ENCODE measurements at places on chromosomes 11 and 22.

GRCh38 chr11:17762309-17762974 is 27.9 kb downstream of the KCNC1 start:
- no peak for DNase-seq

DNA sequence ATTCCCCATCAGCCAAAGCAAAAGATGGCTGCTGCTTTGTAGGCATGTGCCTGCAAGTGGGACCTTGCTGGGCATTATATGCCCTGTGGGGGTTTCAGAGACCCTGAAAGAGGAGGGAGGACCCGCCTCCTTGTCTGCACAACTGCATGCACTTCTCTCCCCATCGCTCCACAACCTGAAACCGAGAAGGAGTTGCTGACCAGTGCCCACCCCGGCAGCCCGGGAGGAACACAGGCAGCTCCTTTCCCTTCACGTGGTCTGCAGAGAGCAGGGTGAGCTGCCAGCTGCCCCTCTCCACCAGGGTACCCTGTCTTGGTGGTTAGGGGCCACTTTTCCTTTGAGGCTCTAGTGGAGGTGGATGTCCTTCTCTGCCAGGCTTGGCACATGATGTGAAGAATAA is 1.4 kb upstream of the TMEM132A start:
- no peak for DNase-seq

DNA sequence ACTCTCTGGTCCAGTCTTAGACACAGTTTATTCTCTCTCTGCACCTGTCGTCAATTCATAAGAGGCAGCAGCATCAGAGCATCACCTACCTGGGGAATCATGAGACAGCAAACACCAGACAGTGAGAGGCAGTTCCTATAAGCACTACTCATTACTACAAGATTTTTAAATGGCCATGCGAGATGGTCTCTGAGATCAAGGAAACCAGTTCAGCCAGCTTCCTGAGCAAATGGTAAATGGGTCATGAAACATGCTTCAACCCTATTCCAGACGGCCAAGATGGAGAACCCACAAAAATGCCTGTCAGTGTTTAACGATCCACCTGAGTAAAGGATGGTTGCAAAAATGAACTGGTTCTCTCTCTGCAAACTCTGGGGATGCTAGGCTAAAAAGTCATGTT is 52.9 kb downstream of the SYTL2 start:
- no peak for DNase-seq

GRCh38 chr11:70671083-70671482 is 272.8 kb downstream of the CTTN start:
- no peak for DNase-seq

GRCh38 chr22:37804881-37805809 is 2.6 kb upstream of the GCAT start:
- peak; percentile 65 for DNase-seq

DNA sequence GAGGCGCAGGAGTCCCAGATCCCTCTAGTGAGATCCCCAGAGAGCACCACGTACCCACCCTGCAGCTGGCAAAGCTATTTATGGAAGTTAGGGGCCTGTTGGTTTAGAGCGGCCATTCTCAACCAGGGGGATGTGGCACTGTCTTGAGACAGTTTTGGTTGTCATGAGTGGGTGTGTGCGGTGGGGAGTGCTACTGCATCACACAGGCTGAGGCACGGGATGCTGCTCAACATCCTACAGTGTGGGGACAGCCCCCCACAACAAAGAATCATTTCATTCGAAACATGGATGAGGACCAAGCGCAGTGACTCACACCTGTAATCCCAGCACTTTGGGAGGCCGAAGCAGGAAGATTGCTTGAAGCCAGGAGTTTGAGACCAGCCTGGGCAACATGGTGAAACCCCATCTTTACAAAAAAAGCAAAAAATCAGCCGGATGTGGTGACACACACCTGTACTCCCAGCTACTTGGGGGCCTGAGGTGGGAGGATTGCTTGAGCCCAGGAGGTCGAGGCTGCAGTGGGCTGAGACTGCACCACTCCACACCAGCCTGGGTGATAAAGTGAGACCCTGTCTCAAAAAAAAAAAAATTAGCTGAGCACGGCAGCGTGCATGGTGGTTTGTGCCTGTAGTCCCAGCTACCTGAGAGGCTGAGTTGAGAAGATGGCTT is 28.2 kb downstream of the GGT5 start:
- DNase-seq, result no peak

- no peak for DNase-seq
Observed at GRCh38 chr11:57224537-57224936, 12.5 kb downstream of the APLNR start.

DNA sequence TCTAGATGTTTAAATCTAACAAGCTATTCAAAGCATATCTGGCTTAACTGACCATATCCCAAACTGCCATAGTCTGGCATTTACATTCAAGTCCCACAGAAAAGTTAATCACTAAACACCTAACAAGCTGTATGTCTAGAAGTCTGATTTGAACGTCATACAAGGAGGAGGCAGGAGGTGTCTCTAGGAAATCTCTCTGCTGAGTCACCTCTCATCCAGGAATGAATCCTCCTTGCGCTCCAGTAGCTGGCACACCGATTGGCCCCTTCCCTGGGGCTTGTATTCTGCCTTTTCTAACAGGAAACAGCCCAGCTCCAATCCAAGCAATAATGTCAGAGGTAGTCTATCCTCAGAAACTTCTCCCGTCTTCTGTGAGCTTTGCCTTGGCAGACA is 31.8 kb downstream of the FEZ1 start:
- no peak for DNase-seq

DNA sequence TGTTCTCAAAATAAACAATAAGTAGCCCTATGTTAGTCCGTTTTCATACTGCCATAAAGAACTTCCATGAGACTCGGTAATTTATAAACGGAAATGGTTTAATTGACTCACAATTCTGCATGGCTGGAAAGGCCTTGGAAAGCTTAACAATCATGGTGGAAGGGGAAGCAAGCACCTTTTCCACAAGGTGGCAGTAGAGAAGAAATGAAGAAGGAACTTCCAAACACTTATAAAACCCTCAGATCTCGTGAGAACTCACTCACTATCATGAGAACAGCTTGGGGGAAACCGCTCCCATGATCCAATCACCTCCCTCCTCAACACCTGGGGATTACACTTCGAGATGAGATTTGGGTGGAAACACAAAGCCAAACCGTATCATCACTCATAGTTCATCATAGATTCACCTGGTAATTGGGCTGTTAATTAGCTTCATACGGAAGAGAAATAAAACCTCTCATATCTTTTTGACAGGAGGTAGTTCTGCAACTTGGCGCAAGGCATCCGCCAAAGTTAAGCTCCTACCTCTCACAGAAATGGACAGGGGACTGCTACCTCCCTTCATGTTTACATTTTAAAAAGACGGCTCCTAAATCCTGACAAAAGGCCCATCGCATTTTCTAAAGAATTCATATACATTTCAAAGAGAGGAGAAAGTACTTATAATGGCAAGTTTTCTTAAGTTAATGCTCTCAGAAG is 49.0 kb downstream of the MUC15 start:
- no peak for DNase-seq

DNA sequence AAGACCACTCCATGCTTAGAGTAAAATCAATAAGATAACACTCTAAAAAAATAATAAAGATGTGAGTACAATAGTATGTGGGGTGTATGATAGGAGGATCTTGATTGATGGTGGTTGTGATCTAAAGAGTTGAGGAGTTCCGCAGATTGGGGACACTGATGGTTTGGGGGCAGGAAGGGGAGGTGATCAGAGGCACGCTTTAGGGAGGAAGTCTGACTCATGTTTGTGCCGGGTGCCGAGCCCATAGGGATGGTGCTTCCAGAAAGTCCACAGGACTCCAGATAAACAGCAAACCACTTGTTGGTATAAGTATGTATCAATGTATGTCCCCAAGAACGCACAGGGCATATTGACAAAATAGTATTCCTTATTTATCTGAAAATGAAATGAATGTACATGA is 27.5 kb downstream of the LINC01488 start:
- no peak for DNase-seq

DNA sequence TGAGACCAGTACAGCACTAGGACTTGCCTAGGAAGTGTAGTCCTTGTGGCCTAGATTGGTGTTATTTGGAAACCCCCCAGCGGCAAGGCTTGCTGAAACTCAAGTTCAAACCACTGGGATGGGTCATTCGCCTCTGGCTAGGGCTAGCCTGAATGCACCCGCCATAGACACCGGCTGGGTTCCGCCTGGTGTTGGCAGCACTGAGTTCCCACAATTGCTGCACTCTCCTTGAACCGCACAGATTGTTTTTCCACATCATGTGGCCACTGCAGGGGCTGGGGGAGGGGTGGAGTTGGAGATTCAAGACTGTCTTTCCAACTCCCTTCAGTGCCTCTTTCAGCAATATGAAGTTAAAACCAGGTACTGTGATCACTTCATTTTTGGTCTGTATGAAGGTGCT is 43.1 kb downstream of the CCDC73 start:
- DNase-seq, result no peak

- no peak for DNase-seq
Observed at GRCh38 chr11:78557236-78557635, 17.4 kb downstream of the NARS2 start.

DNA sequence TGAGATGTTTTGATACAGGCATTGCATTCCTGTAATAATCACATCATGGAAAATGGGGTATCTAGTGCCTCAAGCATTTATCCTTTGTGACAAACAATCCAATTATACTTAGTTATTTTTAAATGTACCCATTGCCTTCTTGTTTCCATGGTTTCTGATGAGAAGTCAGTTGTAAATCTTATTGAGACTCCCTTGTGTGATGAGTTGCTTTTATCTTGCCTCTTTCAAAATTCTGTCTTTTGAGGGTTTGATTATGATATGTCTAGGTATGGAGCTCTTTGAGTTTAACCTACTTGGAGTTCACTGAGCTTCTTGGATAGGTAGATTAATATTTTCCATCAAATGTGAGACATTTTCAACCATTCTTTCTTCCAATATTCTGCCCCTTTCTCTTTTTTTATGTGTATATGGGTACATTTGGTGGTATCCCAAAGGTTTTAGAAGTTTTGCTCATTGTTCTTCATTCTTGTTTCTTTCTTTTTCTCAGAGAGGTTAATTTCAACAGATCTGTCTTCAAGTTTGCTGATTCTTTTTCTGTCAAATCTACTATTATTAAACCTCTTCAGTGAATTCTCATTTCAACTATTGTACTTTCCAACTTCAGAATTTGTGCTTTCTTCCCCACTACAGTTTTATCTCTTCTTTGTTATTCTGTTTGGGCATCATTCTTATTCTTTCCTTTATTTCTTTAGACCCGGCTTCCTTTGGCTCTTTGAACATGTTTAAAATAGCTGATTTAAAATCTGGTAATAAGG is 13.7 kb downstream of the NAGA start:
- no peak for DNase-seq

GRCh38 chr11:10770626-10771254 is 19.7 kb downstream of the CTR9 start:
- peak; percentile 41 for DNase-seq

DNA sequence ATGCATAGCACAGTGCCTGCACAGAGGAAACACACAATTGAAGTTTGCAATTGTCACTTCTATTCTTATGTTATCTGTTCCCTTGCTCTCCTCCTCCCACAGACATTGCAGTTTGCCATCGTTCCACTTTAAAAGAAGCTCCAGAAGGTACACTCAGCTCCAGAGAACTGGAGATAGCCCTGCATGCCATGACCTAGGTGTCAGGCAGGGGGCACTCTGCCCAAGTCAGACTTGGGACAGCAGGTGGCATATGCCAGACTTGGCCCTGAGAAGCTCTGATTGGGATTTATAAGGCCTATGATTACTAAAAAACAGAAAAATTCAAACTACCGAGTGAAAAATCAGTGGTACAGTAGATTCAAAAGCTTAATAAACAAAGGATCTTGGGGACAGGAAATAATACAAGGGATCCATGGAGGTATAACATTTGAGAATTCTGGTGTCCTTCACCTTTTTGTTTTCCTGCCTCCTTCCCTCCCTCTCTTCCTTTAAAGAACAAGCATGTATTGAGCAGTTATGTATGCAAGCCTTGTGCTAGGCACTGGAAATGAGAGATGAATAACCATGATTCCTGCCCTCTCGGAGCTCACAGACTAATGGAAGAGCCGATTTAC is 40.0 kb downstream of the TENM4 start:
- no peak for DNase-seq

DNA sequence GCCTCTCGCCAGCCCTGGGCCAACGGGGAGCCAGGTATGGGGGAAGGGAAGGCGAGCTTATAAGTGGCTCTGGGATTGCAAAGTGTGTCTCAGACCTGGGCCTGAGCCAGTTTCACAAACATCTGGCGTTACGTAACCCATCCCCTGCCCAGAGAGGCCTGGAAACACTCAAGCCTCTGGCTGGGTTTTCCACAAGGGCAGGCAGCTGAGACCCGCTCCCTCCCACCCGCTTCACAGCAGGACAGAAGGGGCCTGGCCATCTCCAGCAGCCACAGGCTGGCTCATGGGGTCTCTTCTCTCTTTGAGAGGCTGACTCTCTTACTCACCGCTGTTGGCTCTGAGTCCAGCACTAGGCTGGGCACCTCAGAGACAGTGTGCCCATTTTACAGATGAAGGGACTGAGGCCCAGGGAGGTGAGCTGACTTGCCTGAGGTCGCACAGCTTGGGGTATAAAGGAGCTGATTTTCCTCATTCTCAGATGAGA is 44.5 kb downstream of the TRIOBP start:
- peak; percentile 34 for DNase-seq

DNA sequence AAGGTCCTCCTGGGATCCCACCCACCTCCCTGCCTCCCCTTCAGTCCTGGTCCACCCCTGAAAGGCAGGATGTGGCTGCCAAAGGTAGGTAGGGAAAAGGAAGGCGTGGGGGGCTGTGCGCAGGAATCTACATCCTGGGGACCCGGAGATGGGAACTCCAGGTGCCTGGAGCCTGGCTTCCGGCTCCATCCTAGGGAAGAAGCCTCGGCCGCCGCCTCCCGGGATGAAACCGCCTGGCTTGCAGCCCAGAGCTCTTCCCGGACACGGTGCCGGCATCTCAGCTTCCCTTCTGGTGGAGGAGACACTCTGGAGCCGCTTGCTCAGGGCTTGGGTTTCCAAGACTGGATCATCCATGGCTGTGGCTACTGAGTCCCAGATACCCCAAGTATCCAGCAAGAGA is 33.3 kb upstream of the PDGFB start:
- DNase-seq, result no peak

DNA sequence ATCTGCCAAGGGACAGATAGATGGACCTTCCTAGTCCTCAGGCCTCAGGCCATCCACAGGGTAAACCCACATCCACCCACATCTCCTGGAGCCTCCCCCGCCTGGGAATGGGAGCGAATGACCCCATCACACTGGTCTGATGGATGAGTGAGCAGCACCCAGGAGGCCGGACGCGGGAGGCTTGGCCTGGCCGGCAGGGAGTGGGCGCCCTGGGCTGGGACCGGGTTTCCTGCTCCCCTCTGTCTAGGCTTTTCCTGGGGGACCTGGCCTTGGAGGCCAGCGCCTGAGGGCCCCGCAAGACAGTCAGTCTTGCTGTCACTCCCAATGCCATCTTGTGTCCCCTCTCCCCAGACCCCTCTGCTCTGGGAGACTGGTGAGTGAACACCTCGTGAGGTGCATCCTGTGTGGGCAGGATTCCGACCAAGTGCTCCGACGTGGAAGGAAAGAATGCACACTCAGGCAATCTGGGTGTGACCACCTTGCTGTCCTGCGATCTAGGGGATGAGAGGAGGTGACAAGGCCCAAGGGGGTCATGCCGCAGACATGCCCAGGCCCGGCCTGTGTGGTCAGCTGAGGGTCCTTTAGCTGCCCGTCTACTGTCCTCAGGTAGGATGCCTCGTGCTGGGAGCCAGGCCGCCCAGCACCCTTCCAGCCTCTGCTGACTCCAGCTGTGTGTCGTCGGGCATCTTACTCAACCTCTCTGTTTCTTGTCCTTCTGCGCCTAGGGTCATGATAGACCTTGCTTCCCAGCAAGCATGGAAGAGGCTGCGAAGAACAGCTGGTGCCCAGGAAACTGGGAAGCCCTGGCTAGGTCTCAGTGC is 26.5 kb upstream of the WNT7B start:
- DNase-seq, result no peak

GRCh38 chr11:134714021-134714656 is 302.1 kb upstream of the B3GAT1 start:
- no peak for DNase-seq

All from NCI-H2227 treated with DMSO at 0.1 percent for 48 hours (cell line).